ENCODE measurements at places on chromosomes 4 and X. TPM values are rescaled to one million over a fixed set of nuclear protein-coding genes. Genes with fewer than 3 reads are reported as not detected.

DNA sequence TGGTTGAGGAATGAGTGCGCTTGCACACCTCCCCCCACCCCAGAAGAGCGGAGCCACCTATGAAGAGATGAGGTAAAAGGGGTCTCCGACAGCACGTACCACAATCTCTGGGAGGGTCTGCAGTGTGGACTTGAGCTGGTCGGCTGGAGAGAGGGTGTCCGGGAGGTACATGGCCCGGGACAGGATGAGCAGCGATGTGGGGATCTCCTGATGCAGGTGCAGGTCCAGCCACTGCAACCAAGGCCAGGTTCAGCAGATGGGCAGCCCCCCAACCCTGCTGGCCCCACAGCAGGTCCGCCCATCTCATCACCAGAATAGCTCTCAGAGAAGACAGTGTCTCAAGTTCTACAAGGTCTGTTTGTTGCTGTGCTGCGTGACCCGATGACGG, 30.4 kb downstream of the FGFR3 start:
- H3K27ac ChIP-seq: no peak overlapping the region
- H3K36me3 ChIP-seq: peaks cover 72% of the 10 kb centered on the region
- no peaks in the 10 kb centered on the region for H3K4me1 ChIP-seq
- DNase-seq: no peak

DNA sequence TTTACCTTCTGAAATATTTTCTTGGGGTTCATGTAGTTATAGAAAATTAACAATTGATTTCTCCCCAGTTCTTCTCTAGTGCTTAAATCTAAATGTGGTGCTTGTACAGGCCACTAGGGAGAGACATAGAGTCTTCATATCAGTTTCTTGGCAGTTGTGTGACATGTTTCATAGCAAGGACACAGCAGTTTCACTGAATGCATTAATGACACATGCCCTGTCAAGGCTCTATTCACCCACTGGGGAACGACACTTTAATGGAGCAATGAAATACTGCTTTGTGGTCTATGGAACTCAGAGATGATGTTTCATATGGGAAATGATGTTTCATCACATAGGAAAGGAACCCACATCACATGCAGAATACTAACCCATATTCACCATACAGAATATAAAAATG, 2.8 kb downstream of the VEGFC start:
- H3K27ac ChIP-seq: no peak overlapping the region
- peaks cover 34% of the 10 kb centered on the region for H3K27me3 ChIP-seq
- peaks cover 12% of the 10 kb centered on the region for H3K4me1 ChIP-seq
- no peak overlapping the region for H3K4me3 ChIP-seq
- no peak for DNase-seq

- no peak for DNase-seq
- H3K27me3 ChIP-seq: peaks cover 1% of the 10 kb centered on the region
- H3K4me1 ChIP-seq: no peaks in the 10 kb centered on the region
- no peaks in the 10 kb centered on the region for H3K36me3 ChIP-seq
- no peak overlapping the region for H3K4me3 ChIP-seq
Observed at GRCh38 chrX:70808942-70809940, 99.3 kb downstream of the TEX11 start.

DNA sequence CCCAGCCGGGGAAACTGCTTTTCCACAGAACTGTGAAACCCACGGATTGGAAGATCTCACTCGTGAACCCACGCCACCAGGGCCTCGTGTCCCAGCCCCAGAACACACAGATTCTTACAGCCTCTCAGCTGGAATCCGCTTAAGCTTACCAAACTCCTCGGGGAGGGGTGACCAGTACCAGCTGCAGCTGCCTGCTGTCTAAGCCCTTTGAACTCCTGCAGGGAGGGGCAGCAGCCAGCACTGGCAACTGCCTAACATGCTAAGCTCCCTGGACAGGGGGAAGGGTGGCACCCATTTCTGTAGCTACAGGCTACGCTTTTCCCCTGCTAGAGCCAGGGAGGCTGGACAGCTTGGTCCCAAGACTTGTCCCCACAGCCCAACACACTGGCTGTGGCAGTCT, 38.4 kb downstream of the TBL1X start:
- no peak overlapping the region for H3K27ac ChIP-seq
- H3K4me1 ChIP-seq: peaks cover 10% of the 10 kb centered on the region
- no peak overlapping the region for H3K4me3 ChIP-seq
- H3K36me3 ChIP-seq: peaks cover 42% of the 10 kb centered on the region
- H3K27me3 ChIP-seq: no peaks in the 10 kb centered on the region

DNA sequence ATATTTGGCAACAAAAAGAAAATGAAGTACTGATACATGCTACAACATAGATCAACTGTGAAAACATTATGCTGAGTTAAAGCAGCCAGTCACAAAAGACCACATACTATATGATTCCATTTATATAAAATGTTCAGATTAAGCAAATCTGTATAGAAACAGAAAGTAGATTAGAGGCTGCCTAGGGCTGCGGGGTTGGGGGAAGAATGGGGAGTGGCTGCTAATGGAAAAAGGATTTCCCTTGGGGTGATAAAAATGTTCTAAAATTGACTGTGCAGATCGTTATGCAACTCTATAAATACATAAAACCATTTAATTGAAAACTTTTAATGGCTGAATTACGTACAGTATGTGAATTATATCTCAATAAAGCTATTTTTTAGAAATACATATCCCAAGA, 46.8 kb downstream of the NEK1 start:
- peaks cover 7% of the 10 kb centered on the region for H3K4me1 ChIP-seq
- H3K36me3 ChIP-seq: peaks cover 9% of the 10 kb centered on the region
- no peaks in the 10 kb centered on the region for H3K27me3 ChIP-seq
- H3K27ac ChIP-seq: no peak overlapping the region
- no peak for DNase-seq

DNA sequence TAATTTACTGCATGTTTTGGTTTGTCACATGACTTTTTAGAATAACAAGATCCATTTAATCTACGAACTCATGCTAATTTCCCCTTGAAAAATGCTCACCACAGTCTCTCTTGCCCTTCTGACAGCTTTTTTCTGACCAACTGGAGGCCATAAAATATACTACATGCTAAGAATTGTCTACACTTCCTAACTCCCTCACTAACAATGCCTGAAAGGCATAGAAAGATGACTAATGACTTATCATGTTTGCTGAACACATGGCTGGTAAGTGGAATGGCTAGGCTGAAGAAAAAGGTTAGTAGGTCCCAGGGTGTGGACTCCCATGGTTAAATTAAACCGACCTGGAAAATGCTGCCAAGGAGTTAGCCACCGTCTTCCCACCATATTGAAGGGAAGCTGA, 309.9 kb downstream of the SPOCK3 start:
- no peaks in the 10 kb centered on the region for H3K4me1 ChIP-seq
- no peak for DNase-seq
- no peak overlapping the region for H3K4me3 ChIP-seq
- no peaks in the 10 kb centered on the region for H3K36me3 ChIP-seq

The GABRB1 gene
- not detected for total RNA-seq

The CHRDL1 gene
- total RNA-seq: not detected

The IL1RAPL1 gene
- not detected for total RNA-seq

The CT47B1 gene
- not detected for total RNA-seq

Measured in activated B cell treated with CpG ODN at 0.5 μM for 24 hours (primary cell).